Pancreas (tissue), 10 donors: ENCODE measurements at places on chromosomes 7 and 10. TPM values are rescaled to one million over a fixed set of nuclear protein-coding genes. Genes with fewer than 3 reads are reported as not detected.

DNA sequence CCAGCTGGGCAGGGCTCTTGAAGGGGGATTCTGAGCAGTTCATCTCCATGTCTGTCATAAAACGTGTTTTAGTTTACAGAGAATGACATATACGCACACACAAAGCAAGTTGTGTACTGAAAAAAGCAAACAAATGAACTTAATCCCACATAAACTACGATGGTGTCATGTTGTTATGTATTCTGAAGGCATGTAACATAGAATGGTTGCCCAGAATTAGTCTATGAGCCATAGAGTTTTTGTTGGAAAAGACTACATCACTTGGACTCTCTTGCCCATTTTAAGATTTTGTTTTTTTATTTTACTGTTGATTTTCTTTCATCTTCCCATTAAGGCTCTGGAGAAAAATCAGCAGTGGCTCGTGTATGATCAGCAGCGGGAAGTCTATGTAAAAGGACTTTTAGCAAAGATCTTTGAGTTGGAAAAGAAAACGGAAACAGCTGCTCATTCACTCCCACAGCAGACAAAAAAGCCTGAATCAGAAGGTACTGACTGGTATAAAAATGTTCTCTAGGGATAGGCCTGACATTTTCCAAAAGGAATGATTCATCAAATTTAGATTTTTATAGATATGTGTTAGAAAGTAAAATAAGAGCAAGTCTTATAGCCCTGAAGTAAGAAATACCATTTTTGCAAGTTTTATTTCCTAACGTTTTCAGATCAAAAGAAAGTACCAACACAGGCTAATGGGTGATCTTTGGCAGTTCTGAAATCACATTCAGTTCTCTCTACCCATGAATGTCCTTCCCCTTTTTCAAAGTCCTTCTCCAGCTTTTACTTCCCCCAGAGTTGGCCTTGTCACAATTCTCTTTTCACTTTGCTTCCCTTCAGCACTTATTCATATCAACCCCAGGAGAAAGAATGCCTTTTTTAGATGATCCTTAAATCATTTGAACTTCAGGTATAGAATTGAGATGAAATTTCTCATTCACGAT, 18.9 kb downstream of the CEP55 start:
- H3K4me3 ChIP-seq: no peak overlapping the region
- H3K27ac ChIP-seq: no peak overlapping the region
- H3K4me1 ChIP-seq: no peaks in the 10 kb centered on the region
- no peak for DNase-seq

Gene FRMD4A
- 15.4 TPM for total RNA-seq

DNA sequence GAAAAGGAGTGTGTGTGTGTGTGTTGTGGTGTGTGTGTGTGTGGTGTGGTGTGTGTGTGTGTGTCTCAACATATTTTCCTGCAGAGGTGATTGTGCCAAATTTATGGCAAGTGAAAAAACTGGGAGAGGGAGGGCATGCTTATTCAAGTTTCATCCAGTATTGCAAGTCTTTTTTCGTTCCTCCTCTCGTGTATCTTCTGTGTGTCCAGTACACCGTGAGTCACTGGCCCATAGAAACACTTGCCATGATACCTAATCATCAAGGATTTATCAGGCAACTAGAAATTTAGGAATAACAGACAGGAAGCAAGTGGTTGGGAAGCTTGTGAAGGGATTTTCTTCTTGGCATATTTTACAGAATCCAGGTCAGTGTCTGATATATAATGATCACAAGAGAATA, 820.5 kb downstream of the GATA3 start:
- no peak overlapping the region for H3K4me3 ChIP-seq
- H3K36me3 ChIP-seq: no peaks in the 10 kb centered on the region
- H3K4me1 ChIP-seq: no peaks in the 10 kb centered on the region
- no peak overlapping the region for H3K27ac ChIP-seq
- no peak for DNase-seq

Gene ASB4
- total RNA-seq: 0.83 TPM

- no peak overlapping the region for H3K27ac ChIP-seq
- H3K36me3 ChIP-seq: peaks cover 2% of the 10 kb centered on the region
- H3K4me1 ChIP-seq: peaks cover 7% of the 10 kb centered on the region
- no peak overlapping the region for H3K4me3 ChIP-seq
- no peaks in the 10 kb centered on the region for H3K27me3 ChIP-seq
These were observed 11.6 kb downstream of the MTPN start for GRCh38 chr7:135965602-135966001.
